ENCODE measurements at places on chromosomes 4 and X.

- no peak for DNase-seq
These were observed 103.4 kb downstream of the QRFPR start for GRCh38 chr4:121277194-121278105.

GRCh38 chr4:36476135-36476534 lies 194.7 kb downstream of the DTHD1 start:
- DNase-seq = no peak

GRCh38 chrX:11100281-11101035 lies 10.7 kb upstream of the HCCS start:
- no peak for DNase-seq

DNA sequence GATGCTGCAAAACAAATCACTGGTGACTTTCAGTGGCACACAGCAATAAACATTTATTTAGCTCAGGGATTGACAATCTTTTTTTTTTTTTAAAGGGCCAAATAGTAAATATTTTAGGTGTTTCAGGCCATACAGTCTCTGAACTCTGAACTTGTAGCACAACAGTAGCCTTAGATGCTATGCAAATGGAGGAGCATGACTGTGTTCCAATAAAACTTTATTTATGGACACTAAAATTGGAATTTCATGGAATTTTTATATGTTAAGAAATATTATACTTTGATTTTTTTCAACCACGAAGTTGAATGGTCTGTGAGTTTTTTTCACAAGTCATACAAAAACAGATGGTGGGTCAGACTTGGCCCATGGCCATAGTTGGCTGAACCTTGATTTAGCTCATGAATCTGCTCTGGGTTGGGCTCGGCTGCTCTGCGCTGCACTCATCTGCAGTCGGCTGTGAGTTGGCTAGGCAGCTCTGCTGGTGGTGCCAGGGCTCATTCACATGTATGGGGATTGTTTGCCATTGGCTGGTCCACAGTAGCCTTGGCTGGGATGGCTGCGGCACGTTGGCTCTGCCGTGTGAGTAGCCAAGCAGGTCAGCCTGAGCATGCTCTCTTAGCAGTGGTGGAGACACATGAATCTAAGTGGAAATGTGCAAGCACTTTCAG lies 231.7 kb upstream of the PGRMC2 start:
- DNase-seq = no peak

GRCh38 chr4:48954314-48954713 lies 31.8 kb upstream of the CWH43 start:
- DNase-seq = no peak

Measured in CD4-positive, alpha-beta T cell treated with Interleukin-21 for 1 hour (primary cell).